ENCODE measurements at places on chromosomes 11 and 22. TPM values are rescaled to one million over a fixed set of nuclear protein-coding genes. Genes with fewer than 3 reads are reported as not detected.
A peak's percentile ranks its signal among the peaks of the same experiment; 100 is the strongest.

- DNase-seq: no peak
Measured at GRCh38 chr11:66643745-66644437, 5.4 kb downstream of the RBM4 start.

DNA sequence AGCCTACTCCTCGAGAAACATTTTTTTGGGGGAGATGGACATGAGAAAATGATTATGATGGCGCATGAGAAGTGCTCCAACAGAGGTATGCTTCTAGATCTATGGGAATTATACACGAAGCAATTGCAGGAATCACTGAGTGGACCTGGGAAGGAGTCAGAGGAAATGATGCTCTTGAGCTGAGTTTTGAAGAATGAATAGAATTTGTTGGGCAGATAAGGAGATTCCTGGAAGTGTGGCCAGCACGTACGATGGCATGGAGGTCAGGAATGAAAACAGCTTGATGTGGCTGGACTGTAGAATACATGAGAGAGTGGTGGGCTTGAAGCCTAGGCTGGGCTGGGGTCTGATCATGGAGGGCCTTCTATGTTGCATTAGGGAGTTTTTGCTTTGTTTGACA, 31.7 kb downstream of the ADAMTS15 start:
- no peak for DNase-seq

DNA sequence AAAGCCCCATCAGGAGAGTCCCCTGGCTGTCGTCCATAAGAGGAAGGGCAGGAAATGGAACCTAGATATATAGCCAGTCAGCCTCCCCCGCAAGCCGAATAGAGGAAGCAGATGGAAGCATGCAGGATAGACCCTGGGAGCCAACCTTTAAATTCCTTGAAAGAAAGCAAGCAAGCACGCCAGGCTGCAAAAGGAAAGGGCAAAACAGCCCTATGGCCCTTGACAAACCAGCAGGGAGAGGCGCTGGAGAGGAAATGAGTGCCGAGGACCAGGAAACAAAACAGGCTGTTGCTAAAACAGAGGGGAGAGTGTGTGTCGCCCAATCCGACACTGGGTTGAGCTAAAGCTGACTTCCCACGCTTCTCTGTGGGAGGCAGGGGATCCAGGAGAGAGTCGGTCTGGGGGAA, 203.5 kb upstream of the MTNR1B start:
- peak; percentile 61 for DNase-seq

GRCh38 chr11:43738600-43739409, 58.3 kb downstream of the HSD17B12 start:
- no peak for DNase-seq

- no peak for DNase-seq
Measured at GRCh38 chr22:23542933-23543332, 37.2 kb downstream of the IGLL1 start.

GRCh38 chr11:6232899-6233298, 1.5 kb downstream of the FHIP1B start:
- DNase-seq: no peak

GRCh38 chr11:46475051-46475925, 83.7 kb upstream of the CHRM4 start:
- no peak for DNase-seq

GRCh38 chr11:78131956-78132355, 7.5 kb downstream of the ALG8 start:
- no peak for DNase-seq

DNA sequence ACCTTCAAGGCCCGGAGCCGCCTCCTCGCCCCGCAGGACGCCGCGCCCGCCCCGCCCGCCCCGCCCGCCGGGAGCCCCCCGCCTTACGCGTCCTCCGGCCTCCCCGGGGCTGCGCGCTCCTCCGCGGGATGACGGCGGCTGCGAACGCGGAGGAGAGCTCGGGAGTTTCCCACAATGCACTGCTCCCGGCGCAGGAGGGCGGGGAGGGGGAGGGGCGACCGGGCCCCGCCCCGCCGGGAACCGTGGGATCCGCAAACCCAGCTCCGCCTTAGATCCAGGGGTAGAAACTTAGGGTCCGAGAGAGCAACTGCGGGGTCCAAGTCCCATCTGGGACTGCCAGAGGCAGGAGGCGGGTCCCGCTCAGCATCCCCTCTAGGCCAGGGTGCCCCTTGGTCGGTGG, at the start of gene CEND1:
TSS of gene CEND1 (minus strand) at position 148 of the 400 bp plus-strand sequence. CDS start 1,514 bp downstream, outside the sequence.
- DNase-seq: no peak

The TSGA10IP gene
- not detected for total RNA-seq

The LRRC10B gene
- total RNA-seq: 0.09 TPM

The OR52E8 gene
- total RNA-seq: not detected

The HORMAD2 gene
- total RNA-seq: not detected
